ENCODE measurements at places on chromosomes 11 and 22.

- no peak for DNase-seq
Measured at GRCh38 chr11:111569476-111569875, 29.0 kb downstream of the LAYN start.

DNA sequence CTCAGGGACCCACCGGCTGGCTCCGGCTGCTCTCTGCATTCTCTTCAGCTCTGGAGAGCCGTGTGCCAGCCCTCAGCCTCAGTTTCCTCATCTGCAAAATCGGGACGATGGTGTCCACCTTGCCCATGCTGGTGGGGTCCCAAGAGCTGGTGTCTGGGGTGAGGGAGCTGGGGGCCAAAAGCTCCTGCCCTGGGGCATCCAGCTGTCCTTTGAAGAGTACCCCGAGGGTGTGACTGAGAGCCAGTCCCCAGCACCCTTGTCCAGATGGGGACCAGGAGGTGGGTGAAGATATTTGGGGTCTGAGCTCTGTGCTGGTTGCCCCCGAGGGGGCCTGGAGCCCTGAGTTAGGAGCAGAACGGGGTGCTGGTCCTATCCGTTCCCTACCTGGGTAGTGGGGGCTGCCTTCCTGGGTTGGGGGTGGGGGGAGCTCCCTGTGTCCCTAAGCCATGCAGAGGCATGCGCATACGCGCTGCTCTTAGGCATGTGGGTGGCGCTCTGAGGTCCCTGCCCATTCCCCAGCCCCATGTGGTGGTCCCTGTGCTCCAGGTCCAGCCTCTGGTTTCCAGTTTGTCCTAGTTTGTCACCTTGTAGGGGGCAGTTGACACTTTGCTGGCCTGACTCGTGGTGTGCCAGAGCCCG lies 4.9 kb downstream of the LRP5 start:
- no peak for DNase-seq

DNA sequence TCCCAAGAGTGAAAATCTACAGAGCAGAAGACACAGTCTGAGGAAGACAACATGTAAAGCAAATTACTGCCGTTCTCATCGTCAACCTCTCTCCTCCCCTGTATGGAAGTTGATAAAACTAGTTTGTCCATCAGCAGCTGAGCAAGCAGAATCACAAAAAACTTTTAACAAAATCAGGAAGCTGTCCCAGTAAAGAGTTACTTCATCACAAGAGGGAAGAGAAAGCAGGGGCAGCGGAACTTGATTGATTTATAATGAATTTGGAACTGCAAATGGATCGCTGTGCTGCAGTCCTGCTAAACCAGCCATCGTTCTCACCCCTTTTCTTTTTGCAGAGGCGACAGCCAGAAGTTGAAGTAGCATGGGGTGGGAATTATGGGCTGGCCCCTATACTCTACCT lies 13.7 kb upstream of the UCP3 start:
- no peak for DNase-seq

- DNase-seq, result no peak
Measured at GRCh38 chr11:87422566-87422965, 384.8 kb downstream of the TMEM135 start.

DNA sequence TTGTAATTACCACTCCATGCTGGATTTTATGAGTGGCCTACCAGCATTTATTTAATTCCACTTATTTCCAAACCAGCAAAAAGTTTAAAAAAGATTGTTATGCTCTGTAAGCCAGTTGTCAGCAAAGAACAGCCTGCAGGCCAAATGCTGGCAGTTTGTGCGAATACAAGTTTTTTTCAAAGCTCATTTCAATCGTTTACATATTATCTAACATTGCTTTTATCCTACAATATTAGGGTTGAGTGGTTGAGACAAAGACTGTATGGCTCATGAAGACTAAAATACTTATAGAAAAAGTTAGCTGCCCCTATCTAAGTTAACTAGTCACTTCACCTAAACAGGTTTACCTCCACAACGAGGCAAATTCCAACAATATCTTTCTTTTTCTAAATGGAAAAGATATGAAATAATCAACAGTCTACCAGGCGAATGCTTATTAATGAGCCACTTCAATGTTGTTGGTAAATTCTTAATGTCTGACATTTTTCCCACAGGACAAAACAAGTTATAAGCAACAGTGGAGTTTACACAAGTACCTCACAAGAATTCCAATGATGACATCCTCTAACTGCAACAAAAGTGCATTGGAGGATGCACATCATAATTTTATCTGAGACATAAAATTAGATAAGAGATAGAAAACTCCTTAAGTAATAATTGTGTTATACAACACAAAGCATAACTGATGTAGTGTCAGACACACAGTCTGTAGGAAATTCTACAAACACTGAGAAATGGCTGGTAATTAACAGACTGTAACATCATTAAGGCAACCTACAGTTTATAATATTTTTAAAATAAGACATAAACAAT lies 35.8 kb upstream of the POU2AF2 start:
- DNase-seq, result no peak

DNA sequence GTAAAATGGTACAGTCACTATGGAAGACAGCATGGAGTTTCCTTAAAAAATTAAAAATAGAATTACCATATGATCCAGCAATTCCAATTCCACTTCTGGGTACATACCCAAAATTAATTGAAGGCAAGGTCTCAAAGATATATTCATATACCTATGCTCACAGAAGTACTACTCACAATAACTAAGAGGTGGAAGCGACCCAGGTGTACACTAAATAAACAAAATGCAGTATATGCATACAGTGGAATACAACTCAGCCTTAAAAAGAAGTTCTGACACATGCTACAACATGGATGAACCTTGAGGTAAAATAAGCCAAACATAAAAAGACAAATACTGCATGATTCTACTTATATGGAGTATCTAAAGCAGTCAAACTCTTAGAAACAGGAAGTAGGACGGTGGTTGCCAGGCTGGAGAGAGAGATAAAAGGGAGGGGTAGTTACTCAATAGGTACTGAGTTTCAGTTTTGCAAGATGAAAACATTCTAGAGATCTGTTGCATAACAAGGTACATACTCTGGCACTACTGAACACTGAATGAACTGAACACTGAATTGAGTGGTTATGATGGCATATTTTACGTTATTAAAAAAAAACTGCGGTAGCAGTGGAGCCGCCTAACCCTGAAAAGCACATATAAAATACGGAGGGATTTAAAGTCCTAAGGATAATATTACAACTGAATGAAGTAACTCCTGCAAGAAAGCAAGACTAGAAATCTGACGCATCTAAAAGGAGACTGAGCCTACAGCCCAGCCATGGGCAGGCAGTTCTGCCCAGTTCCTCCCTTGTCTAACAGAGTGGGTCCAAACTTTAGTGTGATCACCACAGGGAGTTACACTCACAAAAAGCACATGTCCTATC lies 12.8 kb downstream of the DGCR2 start:
- no peak for DNase-seq

DNA sequence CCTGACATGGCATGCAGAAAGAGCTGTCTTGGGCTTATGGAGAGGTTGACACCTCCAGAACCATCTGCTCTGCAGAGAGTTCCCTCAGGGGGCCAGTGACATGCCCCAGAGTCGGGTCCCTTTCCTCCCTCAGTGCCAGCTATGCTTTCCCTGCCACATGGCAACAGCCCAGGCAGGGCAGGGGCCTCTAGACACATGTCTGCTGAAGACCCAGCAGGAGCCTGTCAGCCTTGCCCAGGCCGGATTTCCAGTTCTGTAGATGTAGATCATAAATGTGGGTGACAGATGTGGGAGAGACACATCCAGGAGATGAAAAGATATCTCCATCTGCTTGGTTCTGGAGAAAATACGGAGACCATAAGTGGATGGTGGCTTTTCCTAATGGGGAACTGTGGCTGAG lies 25.5 kb downstream of the NAV2 start:
- DNase-seq, result no peak

- no peak for DNase-seq
Measured at GRCh38 chr11:94790661-94791180, 22.6 kb downstream of the AMOTL1 start.

DNA sequence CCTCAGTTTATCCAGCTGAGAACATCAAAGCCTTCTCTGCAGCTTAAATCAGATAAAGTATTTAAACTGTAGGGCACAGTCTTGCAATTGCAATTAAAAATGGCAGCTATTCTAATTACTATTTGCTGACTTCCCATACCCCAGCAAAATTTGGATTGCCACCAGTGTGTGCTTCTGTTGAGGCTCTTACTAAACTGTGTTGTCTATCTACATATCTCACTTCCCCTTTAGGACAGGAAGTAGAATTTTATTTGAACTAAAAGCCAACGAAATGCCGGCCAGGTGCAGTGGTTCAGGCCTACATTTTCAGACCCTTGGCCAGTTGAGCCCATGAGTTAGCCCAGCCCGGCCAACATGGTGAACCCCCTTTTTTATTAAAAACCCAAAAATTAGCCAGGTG lies 7.1 kb downstream of the SAA4 start:
- no peak for DNase-seq

GRCh38 chr11:26048271-26048670 lies 283.7 kb upstream of the ANO3 start:
- DNase-seq, result no peak

DNA sequence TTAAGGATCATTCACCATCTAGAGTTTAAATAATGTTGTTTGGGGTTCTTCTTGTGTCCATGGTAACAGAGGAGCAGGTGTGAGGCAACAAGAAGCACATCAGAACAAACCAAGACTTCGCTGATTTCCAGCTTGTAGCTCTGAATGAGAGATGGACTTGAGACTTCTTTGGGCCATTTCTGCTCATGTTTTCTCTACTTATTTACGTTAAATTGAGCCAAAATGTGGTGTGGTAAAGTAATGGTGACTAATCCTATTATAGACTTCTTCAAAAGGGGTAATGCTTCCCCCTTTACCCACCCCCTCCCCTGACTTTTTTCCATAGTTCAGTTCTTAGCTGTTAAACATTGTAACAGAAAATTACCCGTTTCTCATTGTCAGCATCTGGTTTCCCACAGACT lies 65.2 kb downstream of the CSTPP1 start:
- no peak for DNase-seq

- no peak for DNase-seq
Measured at GRCh38 chr11:62863687-62864335, 16.9 kb upstream of the SLC3A2 start.

DNA sequence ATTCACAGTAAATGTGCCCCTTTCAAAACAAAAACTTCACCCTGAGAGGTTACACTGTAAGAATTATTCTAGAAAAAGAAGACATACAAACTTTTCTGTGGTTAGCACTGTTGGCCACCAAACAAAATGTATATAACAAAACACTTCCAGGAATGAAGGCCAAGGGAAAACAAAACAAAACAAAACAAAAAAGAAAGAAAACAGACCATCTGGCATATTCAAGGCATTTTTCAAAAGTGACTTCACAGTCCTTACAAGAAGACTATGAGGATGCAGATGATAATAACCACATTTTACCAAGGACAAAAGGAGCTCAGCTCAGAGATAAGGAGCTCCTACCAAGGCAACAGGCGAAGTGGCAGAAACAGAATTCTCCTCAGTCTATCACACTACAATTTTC lies 24.9 kb downstream of the CTSC start:
- DNase-seq, result no peak

GRCh38 chr11:60872124-60872960 lies 5.0 kb downstream of the ZP1 start:
- DNase-seq, result no peak

DNA sequence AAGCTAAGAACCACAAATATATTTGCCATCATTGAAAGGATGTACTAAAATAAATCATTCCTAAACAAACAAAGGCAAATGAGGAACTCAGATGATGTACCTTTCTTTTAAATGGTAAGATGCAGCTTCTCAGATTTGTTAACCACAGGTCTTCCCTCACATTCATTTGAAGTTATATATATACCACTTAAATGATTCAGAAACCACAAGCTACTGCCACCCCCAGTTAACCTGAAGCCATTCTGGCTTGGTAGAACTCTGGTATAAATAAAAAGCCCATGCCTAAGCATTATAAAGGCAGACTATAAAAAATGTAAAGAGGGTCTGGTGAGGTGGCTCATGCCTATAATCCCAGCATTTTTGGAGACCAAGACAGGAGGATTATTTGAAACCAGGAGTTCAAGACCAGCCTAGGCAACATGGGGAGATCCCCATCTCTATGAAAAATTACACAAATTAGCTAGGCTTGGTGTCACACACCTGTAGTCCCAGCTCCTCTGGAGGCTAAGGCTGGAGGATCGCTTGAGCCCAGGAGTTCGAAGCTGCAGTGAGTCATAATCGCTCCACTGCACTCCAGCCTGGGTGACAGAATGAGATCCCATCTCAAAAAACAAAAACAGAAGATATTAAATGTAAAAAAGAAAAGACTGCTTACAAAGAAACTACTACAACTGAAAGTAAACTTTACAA lies 1185.3 kb downstream of the JRKL start:
- DNase-seq, result no peak

- DNase-seq, result no peak
Measured at GRCh38 chr22:33380789-33381530, 322.8 kb upstream of the SYN3 start.

- DNase-seq, result no peak
Measured at GRCh38 chr11:131491503-131491902, 121.1 kb downstream of the NTM start.

DNA sequence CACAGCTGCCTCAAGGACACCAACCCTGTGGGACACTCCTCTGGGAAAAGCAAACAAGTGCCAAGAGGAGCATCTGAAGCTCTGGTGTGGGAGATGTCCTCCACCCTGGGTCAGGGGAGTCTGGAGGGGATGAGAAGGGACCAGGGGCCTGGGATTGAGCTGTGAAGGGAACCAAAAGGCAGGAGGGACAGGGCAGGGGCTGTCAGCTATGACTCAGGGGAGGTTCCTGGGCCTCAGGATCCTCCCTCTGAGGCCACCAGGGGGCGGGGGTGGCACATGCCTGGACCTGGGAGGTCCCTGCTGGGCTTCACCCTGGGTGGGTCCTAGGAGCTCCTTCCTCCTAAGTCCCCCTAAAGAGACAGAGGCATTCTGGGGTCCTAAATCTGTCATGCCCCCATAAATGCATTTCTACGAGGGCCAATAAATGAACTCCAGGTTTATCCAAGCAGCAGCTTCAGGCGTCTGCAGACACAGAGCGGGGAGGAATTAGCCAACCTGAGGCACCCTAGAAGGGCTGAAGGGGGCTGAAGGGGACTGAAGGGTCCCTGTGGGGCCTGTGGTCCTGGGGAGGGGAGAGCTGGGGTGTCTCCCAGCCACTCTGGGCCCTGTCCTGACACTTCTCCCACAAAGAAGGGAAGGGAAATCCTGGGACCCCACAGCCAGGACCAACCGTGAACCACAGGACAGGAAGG lies 31.9 kb upstream of the IGLL5 start:
- DNase-seq, result peak; percentile 37

- DNase-seq, result no peak
Measured at GRCh38 chr11:65415499-65416340, 6.9 kb upstream of the NEAT1 start.

- no peak for DNase-seq
Measured at GRCh38 chr22:37659066-37659896, 758 bp downstream of the PDXP start.

GRCh38 chr11:110730773-110731172 lies 18.5 kb upstream of the ARHGAP20 start:
- DNase-seq, result no peak

DNA sequence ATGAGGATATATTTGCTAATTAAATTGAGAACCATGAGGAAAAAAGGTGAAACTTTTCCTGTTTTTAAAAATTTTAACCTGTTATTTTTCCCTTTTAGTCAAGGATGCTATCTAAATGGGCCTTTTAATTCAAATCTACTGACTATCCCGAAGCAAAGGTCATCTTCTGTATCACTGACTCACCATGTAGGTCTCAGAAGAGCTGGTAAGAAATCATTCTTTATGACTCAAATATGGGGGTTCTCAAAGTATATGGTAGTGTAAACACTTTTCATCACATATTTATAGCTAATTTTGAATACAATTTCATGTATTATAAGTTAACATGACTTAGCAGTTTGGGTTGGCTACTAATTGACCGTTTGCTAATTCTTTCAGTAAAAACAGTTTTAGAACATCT lies 88.2 kb downstream of the CYP2R1 start:
- DNase-seq, result no peak
